ENCODE measurements at places on chromosomes 1 and 21.

- DNase-seq = no peak
Observed at GRCh38 chr1:80582980-80583379, 1217.8 kb upstream of the ADGRL2 start.

GRCh38 chr1:3137111-3138100, 68.4 kb downstream of the PRDM16 start:
- DNase-seq = no peak

DNA sequence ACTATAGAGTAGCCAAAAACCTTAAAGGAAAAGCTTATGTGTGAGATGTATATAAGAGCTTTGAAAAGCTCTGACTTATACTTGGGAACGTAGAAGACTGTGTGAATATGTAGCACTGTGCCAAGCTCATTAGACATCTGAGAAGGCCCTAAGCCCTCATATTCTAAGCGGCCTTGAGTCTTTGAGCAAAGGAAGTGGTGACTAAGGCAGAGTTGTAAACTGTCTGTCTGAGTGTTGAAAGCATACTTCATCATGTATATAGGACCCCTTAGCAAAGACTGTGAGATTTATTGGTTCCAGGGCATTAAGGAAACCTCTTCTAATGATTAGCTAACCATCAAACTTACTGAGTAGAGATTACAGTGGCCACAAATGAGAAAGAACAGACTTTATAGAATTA, 153.3 kb upstream of the LYPLAL1 start:
- no peak for DNase-seq

DNA sequence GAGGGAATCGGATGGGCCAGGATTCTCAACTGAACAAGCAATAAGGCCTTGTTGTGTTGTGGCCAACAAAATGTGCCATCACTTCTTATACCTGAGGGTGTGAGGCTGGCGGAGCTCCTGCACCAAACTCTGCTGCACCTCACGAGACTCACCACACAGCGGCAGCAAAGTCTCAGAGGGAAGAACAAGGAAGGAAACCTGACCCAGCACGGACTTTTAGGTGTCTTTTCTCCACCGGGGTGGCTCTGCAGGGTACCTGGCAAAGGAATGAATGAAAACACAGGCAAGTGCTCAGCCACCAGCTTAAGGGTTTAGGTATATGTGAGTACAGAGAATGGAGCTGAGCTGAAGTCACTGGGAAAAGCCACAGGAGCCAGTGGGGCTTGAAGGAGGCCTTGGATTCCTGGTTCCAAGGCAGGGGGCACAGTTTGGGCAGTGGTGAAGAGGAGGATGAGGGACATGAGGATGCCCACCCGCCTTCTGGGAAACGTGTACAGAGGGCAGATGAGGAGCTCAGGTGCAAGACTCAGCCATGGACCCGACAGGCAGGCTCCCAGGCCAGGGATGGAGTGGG, 31.1 kb upstream of the HSD3B1 start:
- DNase-seq = peak; percentile 39

- DNase-seq = no peak
Observed at GRCh38 chr1:162703708-162704107, 71.4 kb downstream of the DDR2 start.

DNA sequence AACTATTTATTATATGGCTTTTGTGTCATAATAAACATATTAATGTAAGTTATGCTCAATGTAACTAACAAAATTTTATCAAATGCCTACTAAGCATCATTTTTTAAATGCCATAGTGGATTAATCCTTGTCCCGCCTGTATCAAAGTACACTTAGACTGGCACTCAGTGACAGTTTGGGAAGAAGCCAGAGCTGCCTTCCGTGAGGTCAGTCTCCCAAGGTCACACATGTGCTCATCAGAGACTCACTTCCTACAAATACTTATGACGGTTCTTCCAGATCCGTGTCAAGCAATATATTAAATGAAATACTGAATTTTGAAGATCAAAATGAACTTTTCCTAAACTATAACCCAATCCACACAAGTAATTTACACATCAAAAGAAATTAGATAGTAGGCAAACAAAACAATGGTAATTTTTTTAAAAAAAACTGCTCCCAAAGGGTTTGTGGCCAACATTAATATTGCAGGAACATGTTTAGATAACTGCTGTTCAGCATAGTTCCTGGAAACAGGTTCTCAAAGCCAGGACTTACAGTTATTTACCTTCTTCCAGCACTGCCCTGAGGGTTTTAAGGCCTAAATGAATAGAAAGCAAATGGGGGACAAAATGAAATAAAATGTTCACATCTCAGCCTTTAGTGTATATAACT, 27.2 kb downstream of the WLS start:
- DNase-seq = no peak

GRCh38 chr1:61604684-61605083, 120.3 kb downstream of the TM2D1 start:
- no peak for DNase-seq

DNA sequence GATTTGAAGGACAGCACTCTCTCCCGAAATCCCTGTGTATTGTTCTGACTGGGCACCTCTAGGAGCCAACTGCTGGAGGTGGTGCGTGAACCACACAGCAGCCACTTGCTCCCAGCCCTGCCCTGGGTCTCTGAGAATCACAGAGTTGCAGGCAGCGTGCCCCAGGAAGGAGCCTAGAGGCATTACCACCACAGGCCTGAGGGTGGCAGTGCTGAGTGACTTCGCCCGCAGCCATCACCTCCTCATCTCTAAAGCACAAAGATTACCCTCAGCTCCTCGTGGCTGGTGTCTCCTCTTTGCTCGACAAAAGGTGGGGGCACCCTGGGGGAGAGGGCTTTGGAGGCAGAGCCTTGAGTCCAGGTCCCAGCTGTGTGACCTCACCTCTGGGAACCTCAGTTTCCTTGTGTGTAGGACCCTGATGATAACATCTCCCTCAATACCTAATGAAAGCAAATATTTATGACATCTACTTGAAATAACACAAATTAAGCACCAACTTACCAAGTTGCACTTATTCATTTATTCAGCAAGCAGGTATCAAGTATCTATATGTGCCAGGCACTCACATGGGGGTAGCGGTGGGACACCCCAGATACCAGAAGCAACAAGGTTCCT, 86.3 kb downstream of the VWA5B1 start:
- DNase-seq = peak; percentile 74

- DNase-seq = no peak
Observed at GRCh38 chr1:117615474-117615873, 9.6 kb downstream of the TENT5C start.

- DNase-seq = no peak
Observed at GRCh38 chr1:72891976-72892375, 609.6 kb upstream of the NEGR1 start.

DNA sequence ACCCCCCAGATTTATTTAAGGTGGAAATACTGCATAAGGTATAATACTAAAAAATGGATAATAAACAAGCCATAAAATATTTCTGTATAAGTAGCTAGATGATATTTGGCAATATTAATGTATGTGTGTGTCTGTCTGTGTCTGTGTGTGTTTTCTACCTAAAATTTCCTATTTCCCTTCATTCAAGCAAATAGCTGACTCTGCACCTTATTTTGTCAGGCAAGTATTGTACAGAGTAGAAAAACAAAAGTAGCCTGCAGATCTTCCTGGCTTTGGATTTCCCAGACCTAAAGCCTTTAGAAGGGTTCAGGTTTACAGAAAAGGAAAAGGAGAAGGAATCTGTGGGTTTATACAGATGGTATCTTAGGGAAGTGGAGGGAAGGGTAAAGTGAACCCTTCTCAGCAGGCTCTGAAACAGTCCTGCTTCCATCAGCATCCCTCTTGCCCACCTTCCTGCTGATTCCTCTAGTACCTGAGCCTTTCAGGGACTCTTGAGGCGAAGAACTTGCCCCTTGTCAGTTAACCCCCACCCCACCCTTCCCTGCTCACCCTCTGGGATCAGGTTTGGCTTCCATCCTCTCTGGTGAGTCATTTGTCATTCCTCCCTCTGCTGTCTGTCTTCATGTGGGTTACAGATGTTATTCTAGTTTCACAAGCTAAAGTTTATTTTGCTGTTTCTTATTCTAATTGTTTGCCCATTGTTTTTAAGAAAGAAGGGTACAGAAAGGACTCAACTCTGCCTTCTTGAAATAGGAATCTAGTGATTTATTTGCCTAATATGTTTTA, 21.7 kb upstream of the RGS16 start:
- DNase-seq = no peak

GRCh38 chr1:165592945-165593823, 37.9 kb upstream of the MGST3 start:
- peak; percentile 76 for DNase-seq

DNA sequence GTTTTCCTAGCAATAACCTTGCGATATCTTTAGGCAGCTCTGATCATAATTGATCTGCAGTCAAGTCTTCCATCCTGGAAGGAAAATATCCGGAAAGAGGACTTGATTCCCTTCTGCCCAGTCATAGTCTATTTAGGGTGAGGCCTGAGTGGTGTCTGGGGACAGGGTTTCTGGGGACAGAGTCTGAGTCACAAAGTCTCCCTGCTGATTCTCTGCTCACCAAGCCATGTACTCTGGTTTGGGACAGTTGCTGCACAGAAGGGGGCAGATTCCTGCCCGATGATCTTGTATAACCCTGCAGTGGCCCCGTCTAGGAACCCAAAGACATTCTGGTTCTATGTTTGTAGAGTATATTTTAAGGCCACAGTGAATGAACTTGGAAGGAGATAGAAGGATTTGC, 178.8 kb downstream of the KCNJ6 start:
- no peak for DNase-seq

DNA sequence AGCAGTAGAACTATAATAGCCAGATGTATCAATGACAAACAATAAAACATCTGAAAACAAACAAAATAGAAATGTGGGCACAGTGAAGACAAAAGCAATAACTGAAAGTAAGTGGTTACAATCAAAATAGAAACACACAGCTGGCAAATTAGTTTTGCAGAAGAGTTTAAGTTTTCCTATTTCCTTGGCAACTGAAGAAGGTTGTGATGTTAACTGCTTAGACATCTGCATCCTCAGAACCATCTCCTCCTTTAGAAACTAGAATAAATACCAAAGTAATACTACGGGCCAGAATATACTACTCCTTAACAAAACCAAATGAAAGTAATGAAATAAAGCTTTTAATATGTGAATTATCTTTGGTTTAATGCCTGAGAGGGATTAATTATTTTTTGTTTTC, 605.5 kb downstream of the LTN1 start:
- DNase-seq = no peak

DNA sequence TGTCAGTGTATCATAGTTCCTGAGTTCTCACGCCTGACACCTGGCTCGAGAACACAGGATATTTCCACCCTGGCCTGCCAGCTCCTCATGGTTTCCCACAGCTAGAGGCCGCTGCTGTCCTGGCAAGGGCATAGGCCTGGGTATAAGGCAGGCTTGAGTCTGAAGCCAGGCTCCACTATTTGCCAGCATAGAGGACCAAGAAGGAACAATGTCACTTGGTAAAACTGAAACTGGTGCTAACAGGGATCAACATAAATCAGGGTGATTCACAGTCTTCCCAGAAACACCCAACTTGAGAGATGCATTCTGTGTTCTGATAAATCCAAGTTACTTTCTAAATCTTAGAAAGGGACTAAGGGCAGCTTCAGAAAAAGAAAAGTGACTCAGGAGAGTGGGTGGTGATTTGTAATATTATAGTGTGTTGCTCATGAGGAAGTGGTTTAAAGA, 6.9 kb upstream of the S100A2 start:
- peak; percentile 84 for DNase-seq

- no peak for DNase-seq
Observed at GRCh38 chr1:245258271-245258920, 103.6 kb downstream of the KIF26B start.

GRCh38 chr1:244731651-244732050, 78.7 kb downstream of the DESI2 start:
- DNase-seq = no peak

DNA sequence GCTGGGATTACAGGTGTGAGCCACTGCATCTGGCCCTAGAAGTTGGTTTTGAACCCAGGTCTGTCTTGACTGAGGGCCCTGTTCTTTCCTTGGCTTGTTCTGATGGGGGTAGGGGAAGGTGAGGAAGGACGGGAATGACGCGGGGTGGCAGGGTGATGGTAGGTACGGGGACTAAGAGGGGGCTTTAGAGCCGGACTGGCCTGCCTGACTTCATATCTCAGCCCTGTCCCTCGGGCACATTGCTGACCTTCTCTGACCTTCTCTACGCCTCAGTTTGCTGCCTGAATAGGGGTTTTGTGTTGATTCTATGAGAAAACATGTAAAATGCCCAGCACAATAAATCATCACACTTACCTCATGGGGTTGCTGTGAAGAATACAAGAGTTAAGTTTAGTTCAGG, 6.7 kb downstream of the RNF186 start:
- no peak for DNase-seq

- no peak for DNase-seq
Observed at GRCh38 chr21:44478124-44478800, 23.0 kb downstream of the LRRC3 start.

DNA sequence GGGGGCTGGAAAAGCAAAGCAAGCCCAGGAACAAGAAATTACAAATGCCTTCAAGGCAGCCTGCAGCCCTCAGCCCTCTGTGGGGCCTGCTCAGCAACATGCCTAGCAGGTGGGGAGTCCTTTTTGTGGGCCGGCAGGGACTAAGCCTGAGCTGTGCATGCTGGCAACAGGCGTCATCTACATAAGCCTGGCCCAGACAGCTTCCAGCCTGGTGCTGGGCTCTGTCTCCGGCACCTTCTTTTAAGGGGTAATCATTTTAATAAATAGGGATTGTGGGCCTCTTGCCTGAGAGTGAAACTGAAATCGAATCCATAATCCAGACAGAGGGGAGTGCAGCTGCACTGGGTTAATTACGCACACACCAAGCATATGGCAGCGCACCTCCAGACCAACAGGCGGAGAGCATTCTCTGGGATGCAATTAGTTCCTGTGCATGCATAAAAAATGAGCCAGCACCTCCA, 96.6 kb downstream of the DDX20 start:
- no peak for DNase-seq

DNA sequence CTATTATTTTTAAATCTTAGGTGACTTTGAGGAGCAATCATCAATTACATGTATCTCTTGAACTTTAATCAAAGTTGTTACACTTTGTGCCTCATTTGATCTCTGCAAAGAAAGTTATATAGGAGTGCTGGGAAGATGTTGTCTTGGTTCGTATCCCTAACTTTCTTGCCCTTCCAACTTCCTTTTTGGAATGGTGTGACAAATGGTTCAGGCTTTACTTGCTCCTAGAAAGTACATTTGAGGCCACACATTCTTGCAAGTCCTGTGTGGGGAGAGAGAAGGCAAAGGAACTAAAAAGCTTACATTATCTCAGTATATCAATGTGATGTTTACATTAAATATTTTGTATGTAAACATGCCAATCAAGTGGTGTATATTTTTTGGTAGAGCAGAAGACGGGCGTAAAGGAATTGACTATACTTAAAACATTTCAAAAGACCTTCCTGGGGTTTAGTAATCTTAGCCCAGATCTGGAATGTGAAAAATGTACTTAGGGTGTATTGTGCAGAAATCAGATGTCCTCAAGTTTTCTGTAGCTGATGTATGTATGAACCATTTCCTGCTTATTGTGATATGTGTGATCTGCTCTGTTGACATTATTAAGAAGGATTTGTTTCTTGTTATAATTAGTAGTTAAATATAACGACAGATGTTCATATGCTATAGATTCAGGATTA, 59.2 kb downstream of the USP25 start:
- peak; percentile 3 for DNase-seq
